Esophagus squamous epithelium (tissue), 5 donors: ENCODE measurements at places on chromosomes 16 and 17.

GRCh38 chr17:65750631-65751115 lies 189.2 kb upstream of the AXIN2 start:
- DNase-seq = no peak

- DNase-seq = no peak
Measured at GRCh38 chr16:50602531-50603205, 54.5 kb downstream of the NKD1 start.

DNA sequence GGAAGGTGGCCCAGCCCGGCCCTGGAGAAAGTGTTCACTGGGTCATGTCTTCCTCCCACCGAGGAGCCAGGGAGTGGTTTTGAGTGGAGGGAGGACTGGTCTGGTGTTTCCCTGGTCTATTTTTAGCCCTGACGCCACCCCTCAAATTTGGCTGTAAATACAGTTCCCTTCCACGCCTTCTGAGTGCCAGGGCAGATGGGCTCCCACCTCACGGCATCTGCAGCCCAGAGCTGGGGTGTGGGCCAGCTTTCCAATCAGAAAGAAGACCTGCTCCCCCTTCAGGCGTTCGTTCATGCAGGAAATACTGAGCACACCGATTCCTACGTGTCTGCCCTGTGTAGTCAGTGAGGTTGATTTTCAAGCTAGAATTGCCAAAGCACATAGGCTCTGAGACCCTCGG lies 53.7 kb downstream of the SNX20 start:
- no peak for DNase-seq

DNA sequence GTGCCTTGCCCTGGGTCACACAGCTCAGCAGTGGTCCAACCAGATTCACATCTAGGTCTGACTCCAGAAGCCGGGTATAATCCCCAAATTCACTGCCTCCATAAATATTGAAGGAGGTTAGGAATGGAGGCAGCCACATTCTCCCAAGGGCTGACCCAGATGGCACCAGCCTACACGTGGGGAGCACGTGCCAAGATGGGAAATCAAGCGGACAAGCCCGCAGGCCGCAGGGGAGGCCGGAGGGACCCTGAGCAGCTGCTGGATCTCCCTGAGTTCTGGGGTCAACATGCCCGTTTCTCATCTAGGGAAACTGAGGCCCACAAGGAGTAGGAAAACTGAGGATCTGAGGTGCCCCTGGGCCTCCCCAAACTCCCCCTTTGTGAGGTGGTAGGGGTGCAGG lies 32.2 kb upstream of the CNEP1R1 start:
- DNase-seq = no peak

DNA sequence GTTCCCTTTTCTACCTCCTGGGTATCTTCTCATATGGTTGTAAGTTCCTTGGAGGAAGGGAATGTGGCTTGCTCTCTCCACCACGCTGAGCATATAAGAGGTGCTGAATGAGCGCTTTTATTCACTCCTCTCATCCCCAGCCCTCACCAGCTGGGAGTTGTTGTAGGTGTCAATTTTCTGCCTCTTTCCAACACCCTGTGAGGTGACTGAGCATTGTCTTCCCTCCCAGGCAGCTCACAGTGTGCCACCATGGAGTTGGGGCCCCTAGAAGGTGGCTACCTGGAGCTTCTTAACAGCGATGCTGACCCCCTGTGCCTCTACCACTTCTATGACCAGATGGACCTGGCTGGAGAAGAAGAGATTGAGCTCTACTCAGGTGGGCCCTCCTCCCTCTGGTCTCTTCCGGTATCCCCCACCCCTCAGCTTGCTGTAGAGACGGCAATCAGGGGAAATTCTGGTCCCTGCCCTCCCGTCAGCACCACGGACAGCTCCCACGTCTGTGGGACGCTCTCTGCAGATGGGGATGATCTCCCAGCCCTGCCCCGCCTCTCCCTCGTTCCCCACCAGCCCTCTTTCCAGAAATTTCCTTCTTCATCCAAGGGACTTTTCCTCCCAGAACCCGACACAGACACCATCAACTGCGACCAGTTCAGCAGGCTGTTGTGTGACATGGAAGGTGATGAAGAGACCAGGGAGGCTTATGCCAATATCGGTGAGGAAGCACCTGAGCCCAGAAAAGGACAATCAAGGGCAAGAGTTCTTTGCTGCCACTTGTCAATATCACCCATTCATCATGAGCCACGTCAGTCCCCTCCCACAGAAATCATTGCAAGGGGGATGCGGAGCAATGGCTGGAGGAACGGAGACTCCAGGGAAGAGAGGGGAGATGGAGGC lies 18.3 kb downstream of the CIITA start:
- DNase-seq = no peak

- no peak for DNase-seq
Measured at GRCh38 chr17:30278032-30278431, 13.7 kb downstream of the BLMH start.

DNA sequence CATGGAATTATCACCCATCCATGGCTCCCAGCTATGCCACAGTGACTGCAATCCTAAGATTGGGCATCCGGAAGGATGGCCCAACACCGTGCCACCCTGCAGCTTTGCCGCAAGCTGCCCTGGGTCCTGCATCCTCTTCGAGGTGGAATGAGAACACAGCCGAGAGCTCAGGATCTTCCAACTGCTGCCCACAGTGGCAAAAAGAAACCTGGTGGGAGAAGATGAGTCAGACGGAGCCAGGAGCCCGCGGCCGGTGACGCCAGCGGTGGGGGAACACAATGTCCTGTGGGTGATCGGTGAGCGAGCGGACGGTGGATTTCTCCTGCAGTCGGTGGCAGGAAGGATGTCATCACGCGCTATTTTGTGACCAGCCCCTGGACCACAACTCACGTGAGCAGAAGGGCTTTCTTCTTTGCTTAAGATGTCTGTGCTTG lies 20.1 kb downstream of the CD7 start:
- DNase-seq = peak; percentile 69

DNA sequence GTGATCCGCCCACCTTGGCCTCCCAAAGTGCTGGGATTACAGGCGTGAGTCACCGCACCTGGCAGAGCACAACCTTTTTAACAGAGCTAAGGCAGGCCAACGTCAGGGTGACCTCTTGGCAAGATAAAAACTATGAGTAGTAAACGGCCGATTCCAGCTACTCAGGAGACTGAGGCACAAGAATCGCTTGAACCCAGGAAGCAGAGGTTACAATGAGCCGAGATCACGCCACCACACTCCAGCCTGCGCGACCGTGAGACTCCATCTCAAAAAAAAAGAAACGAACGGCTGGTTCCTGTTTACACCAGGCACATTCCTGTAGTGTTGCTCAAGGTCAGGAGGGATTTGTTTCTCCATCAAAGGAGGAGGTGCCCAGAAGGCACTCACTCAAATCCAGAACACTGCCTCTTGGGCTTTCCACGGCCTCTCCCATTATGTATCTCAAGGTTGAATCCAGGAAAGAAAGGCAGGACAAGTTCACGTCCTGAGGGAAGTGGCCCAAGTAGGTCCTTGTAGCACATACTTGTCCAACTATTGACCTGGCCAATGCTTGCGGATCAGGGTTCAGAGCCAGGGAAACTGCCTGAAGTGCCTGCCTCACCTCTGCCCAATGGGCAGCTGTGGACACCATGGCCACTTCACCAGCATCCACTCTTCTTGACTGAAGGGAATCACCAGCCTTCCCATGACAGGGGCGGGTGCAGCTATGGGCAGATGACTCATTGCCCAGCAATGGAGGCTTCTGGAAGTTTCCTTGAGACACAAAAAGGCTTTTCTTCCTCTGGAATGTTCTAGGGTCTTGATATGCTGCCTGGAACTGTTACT lies 13.5 kb downstream of the KNOP1 start:
- DNase-seq = no peak

DNA sequence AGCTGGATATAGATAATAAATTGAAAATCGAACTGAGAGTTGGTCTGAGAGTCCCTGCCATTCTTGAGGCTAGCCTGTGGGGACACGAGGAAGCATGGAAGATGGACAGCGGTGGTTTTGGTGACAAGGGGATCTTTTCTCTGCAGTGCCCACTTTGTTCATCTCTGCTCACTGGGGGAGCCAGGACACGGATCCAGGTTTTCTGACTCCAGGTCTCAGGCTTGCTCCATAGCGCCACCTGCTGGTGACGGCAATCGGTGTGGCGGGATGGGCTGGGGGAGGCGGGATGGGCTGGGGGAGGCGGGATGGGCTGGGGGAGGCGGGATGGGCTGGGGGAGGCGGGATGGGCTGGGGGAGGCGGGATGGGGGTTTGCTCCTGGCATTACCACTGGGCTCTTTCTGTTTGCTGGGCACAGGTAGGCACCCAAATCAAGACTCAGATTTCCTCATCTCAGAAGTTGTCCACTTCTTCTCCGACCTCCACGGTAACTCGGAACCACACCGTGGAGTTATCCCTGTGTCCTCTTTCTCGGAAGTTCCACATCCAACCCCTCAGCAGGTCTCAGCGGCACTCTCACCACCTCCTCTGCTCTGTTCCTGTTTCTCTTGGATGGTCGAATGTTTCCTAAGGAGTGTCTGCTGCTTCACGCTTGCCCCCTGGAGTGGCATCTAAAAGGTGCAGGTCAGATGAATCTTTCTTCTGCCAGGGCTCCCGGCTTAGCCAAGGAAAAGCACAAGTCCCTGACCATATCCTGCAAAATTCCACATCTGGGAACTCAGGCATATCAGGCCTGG lies 142.4 kb downstream of the CYLD start:
- DNase-seq = no peak

DNA sequence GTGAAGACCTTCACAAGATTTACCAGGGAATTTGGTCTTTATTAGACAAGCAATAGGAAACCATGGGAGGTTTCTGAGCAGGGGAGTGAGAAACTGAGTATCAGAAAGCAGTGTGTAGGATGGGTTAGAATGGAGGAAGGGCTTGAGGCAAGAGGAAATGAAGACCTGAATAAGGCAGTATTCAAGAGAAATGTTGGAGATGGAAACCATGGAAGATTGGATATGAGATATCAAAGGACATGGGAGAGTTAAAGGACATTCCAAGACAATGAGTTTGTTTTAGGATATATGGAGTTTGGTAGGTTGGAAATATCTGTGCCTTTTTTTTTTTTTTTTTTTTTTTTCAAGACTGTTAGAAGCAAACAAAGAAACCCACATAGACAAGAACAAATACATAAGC lies 21.3 kb upstream of the FAM20A start:
- DNase-seq = no peak

DNA sequence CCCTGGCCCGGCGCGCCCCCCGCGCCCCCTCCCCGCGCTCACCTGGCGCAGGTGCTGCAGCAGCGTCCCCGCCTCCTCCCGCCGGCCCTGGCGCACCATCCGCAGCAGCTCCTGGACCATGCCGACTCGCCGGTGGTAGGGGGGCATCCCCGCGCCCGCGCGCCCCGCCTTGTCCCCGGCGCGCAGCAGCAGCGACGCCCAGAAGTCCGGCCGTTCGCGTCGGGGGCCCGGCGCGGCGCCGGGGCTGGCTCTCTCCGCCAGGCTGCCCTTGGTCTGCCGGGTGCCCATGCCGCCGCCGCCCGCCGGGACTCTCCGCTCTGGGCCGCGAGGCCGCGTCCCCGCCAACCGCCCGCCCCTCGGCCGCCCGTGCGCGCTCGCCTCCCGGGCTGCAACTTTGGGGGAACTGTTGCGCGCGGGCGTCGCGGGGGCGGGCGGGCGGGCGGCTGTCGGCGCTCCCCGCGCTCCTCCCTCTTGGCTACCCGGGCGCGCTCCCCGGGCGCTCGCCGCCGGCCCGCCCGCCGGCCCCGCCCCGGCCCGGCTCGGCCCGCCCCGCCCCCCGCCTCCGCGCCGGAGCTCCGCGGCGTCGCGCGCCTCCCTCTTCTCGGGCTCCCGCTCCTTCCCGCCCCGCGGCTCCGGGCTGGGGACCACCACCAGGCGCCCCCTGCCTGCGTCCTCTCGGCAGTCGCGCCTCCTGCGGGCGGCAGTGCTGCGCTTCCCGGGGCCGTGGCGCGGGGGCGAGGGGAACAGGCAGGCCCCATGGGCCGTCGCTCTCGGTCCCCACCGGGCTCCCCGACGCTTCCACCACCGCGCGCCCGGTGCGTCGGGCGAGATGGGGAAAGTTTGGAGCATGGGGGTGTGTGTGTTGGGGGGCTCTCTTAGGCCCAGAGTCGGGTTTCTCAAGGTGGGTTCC lies at the start of gene LRRC75A:
LRRC75A (minus strand) TSS at position 491 of the 910 bp plus-strand sequence; CDS start at position 288, 203 bp downstream.
- DNase-seq = no peak

DNA sequence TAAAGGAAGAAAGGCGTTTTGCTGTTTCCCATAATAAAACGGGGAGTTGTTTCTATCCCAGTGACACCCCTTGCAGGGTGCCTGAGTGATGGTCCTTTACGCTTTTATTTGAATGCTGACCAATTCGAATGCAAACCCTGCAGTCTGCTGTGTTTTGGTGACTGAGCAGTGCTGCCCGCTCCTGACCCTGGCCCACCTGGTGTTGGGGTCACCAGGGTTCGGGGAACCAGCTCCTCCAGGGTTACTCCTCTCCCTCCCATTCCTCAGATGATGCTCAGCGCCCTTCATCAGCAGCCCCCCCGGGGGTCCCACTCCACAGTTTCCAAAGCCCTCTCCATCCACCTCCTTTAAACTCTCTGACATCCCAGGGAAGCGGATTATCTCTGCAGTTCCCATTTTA lies 6.0 kb downstream of the CA4 start:
- DNase-seq = no peak

DNA sequence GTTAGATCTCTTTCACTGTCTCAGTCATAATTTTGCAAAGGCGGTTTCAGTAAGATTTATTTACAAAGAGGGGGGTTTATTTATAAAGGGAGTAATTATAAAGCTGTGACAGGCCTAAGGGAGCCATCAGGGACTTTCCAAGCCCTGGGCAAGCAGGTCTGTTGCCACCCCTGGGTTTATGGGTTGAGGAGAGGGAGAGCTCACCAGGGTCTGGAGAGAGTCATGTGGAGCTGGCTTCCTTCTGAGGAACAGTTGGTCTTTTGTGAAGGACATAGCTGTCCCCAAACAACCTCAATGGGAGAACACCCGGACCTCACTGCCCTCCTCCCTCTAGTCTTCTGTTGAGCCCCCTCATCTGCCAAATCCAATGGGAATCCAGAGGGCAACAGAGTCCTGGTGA lies 9.8 kb downstream of the ITGAM start:
- no peak for DNase-seq

GRCh38 chr17:62637809-62638208 lies 10.3 kb downstream of the MRC2 start:
- no peak for DNase-seq

- DNase-seq = no peak
Measured at GRCh38 chr17:40937384-40937819, at the start of gene KRT23. TSS of gene KRT23 (minus strand) at chr17:40937646. CDS start at chr17:40936603, 1,043 bp downstream.

DNA sequence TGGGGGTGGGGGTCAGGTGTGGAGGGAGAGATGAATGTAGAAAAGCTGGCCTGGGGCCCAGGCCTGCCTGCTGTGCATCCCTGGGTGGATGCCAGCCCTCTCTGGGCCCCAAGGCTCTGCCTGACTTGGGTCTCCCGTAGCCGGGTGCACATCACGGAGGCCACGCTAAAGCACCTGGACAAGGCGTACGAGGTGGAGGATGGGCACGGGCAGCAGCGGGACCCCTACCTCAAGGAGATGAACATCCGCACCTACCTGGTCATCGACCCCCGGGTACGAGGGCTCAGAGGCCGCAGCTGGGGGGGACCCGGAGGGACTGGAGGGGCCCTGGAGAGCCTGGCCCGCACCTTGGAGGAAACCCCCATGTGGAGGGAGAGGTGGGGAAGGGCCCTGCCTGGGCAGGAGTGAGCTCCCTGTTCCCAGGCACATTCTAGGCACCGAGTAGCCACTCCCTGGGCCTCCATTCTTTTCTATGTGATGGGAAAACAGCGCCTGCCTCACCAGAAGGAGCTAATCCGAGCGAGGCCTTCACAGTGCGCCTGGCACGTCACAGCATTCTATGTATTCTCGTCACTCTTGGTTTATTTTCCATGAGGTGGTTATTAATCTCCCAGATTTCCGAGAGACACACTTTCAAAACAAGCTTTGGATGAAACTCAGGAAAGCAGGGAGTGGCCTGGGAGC lies 34.7 kb downstream of the ADCY7 start:
- DNase-seq = no peak

- no peak for DNase-seq
Measured at GRCh38 chr17:3915581-3915994, 677 bp downstream of the P2RX1 start.
